ENCODE measurements at places on chromosomes 16 and 17.

GRCh38 chr16:14606102-14606501, 24.0 kb downstream of the PARN start:
- DNase-seq = no peak

DNA sequence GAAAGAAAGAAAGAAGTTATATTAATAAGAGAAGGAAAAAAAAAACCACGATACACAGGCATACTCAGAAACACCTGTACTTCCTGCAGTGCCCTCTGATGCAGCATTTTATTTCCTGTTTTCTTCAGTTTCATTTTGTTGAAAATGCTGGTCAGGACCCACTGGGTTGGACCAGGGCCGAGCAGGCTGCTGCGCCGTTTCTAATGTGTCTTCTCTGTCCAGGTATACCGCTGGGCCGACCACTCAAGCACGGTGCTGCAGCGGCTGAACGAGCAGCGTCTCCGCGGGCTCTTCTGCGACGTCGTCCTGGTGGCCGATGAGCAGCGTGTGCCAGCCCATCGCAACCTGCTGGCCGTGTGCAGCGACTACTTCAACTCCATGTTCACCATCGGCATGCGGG, 8.3 kb downstream of the KLHL36 start:
- DNase-seq = no peak

GRCh38 chr17:1123921-1124715, 55.7 kb downstream of the ABR start:
- DNase-seq = no peak

- DNase-seq = no peak
Measured at GRCh38 chr17:30543456-30543855, 66.2 kb downstream of the GOSR1 start.

GRCh38 chr16:35678-36305, 17.6 kb downstream of the POLR3K start:
- DNase-seq = no peak

DNA sequence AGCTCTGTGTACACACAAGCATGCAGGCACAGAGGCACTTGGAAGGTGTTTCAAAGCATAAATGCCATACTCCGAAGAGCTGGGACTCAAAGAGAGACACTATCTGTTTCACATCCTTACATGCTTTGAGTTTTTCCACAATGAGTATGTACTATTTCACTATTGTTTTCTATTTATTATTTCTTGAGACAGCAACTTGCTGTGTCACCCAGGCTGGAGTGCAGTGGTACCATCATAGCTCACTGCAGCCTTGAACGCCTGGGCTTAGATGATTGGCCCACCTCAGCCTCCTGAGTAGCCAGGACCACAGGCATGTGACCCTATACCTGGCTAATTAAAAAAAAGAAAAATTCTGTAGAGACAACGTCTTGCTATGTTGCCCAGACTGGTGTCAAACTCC, 31.6 kb downstream of the CYB5D2 start:
- DNase-seq = no peak

DNA sequence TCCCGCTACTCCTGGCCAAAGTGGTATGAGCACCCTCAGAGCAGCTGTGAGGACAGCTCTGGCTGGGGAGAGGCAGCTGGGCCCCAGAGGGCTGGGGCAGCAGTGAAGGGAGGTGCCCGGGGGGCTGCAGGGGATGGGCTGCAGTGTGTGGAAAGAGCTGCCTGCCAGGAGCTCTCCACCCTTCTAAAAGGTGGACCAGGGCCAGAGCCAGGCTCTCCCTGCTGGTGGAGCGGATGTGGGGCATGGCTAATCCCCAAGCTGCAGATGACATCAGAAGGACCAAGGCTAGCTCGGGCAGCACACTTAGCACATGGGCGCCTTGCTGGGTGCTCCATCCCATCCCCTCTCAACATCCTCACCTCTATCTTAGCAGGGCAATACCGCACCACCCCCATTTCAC, 103.1 kb downstream of the SDK2 start:
- DNase-seq = no peak

- DNase-seq = no peak
Measured at GRCh38 chr16:85448557-85449190, 164.4 kb upstream of the GSE1 start.

DNA sequence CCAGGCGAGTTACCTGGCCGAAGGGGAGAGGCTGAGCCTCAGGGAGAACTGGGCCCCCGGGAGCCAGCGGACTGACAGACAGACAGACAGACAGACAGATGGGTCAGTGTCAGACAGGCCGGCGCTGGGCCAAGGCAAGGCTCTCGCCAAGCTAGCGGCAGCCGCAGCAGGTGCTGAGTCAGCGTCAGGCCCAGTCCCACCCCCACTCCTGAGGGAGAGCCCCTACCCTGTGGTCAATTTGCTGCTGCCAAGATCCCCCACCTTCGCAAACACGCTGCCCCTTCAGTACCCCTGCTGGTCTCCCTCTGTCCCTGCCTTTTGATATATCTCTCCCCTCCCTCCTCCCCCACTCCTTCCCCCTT, 1.5 kb downstream of the FGF11 start:
- DNase-seq = peak; percentile 24

DNA sequence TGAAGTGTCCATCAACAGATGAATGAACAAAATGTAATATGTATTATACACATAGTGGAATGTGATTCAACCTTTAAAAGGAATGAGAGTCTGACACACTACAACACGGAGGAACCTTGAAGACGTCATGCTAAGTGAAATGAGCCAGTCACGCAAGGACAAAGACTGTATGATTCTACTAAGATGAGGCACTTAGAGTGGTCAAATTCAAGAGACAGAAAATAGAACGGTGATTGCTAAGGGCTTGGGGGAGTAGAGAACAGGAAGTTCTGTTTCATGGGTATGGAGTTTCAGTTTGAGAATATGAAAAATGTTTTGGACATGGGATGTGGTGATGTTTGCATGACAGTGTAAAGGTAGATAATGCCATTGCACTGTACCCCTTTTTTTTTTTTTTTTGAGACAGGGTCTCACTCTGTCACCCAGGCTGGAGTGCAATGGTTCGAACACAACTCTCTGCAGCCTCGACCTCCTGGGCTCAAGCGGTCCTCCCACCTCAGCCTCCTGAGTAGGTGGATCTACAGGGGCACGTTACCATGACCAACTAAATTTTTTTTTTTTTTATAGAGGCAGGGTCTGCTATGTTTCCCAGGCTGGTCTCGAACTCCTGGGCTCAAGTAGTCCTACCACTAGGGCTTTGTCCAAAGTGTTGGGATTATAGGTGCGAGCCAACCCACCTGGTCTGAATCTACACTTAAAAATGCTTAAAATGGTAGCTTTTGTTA, 2.9 kb upstream of the CCDC102A start:
- peak; percentile 31 for DNase-seq

DNA sequence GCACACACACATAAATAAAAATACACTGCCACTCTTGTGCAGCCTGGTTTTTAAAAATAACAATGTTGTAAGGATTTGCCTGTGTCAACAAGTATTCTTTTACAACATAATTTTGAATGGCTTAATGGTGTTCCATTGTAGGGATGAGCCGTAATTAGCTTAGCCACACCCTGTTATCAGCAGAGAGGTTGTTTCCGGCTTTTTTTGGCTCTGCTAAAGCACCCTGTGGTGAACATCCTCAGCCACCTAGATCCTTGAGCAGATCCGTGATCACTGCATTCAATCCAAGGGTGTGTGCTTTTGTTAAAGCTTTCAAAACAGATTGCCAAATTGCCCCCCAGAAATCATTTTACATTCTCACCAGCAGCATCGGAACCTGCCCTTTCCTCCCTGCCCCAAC, 7.0 kb downstream of the KATNB1 start:
- DNase-seq = no peak

GRCh38 chr16:5965321-5965720, 867.7 kb upstream of the EEF2KMT start:
- DNase-seq = no peak

DNA sequence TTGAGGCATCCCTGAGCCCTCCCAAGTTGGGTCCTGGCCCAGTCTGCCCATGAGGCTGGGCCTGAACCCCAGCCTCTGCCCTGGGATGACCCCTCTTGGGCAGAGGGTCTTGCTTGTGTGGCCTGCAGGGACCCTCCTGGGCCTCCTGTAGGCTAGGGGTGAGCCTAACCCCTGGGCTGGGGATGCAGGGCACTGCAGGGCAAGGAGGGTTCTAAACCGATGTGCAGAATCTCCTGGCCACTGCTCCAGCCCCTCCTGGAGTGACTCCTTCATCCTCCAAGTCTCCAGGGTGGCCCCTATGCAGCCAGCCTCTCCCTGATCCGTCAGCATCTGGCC, 37.5 kb downstream of the LGALS9 start:
- no peak for DNase-seq

- no peak for DNase-seq
Measured at GRCh38 chr17:78820841-78821240, 19.8 kb downstream of the USP36 start.

- peak; percentile 45 for DNase-seq
Measured at GRCh38 chr16:49858200-49859124, 2.5 kb upstream of the ZNF423 start.

DNA sequence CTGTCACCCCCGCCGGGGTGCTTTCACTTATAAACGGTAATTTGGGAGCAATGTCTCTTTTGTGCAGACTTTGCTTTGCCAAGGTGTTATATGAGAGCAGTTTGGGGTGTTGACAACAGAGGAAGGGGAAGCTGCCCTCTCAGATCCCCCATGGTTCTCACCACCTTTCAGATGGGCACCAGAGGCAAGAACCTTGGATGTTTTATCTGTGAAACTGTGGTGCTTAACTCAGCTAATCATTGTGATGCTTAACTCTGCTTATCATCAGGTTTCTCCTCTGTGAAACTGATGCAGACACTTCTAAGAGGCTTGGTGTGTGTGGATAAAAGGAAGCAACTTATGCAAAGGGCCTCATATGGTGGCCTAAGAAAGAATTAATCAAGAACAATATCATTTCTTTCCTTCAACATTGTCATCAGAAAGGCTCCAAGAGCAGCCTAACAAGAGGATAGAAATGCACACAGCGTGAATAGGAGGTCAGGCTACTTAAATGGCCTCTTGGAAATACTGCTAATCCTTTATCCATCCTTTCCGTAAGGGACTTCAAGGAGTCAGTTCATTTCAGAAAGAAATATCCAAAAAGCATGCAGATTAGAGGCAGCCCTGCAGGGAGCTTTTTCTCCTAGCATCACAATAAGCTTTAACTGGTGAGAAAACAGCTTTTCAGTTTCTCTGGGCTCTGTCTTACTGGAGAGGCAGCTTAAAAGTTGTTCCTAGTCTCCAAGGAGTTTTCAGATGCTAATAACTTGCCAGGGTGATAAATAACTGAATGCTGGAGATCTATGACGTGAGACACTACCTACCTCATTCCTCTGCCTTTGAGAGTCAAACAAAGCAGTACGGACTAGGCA, 55.1 kb upstream of the CLEC3A start:
- DNase-seq = no peak

- DNase-seq = no peak
Measured at GRCh38 chr17:10737736-10738135, 7.9 kb upstream of the TMEM220 start.

DNA sequence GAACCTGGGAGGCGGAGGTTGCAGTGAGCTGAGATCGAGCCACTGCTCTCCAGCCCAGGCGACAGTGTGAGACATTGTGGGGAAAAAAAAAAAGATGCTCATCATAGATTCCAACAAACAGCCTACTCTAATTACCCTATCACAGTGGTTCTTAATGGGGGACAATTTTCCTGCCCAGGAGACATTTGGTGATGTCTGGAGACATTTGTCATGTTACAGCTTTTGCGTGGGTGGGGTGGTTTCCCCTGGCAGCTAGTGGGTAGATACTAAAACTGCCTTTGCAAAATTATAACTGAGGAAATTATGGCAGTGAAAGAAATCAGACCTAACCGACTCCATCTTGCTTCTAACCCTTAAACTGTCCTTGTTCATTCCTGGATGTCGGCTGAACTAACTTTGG, 92.5 kb upstream of the RBL2 start:
- DNase-seq = peak; percentile 9

GRCh38 chr17:19546289-19547065, 12.8 kb downstream of the SLC47A1 start:
- DNase-seq = peak; percentile 88

GRCh38 chr16:74019612-74020011, 277.0 kb upstream of the PSMD7 start:
- no peak for DNase-seq

DNA sequence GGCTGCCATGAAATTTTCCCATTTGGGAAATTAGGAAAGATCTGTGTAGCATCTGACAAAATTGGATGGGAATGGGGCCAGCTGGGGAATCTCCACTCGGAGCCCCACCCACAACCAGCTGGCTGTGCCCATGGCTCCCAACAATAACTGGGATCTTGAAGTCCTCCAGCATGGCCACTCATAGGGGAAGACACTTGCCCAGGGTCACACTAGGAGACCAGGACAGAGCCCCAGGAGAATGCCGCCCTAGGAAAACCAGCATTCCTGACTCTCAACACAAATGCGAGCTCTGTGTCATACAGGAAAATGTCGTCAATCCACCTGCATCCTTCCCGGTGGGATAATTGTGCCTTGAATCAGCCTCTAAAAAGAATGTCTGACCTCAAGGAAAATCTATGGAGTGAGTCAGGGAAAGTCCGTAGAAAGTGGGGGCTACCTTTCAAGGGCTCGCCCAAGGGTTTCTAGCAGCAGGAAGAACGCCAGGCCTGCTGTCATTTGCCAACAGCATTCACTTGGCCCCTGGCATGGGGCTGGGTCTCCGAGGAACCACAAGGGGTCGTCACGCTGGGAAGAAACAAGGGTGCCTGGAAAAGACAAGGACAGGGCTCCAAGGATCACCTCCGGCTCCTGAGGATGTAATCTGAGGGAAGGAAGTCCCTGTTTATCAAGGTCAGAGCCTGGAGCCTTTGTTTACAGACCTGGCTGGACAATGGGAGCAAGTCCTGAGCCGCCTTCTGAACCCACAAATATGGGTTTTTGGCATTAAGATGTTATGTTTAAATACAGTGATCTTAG, 15.9 kb downstream of the CDH5 start:
- DNase-seq = no peak

DNA sequence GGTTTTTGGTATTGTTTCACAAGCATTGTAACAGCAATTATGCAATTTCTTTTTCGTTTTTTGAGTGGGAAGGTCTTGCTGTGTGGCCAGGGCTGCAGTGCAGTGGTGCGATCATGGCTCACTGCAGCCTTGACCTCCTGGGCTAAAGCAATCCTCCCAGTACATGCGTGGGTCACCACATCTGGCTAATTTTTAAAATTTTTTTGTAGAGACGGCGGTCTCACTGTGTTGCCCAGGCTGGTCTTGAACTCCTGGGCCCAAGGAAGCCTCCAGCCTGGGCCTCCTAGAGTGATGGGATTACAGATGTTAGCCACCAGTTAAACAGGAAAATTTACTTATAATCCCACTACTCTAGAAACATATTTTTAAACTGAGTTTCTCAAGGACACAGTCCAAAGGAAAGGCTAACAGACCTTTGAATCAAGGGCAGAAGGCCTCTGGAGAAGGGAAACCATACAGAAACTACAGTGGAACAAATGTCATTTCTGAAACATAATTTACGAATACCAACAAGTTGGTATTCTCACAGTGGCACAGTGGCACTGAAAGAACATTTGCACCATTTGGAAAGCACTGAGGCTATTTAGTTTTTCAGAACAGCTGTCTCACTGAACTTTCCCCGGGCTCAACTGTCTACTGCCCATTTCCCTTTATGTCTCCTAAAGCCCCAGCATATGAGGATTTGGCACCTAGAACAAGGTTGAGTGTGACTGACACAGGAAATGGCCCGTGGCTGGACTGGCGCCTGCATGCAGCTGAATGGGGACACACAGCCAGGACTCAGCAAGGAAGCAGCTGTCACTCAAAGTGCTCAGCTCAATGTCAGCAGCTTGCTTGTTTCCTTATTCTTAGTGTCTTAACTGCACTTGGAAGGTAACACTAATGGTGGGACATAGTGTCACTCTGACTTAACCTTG, 2.8 kb upstream of the PRKAR1A start:
- peak; percentile 80 for DNase-seq
